Activated T-helper 2 cell treated with anti-CD3 and anti-CD28 coated beads, Interferon-gamma antibody, Interleukin-2, Interleukin-4, amounts not matched to agents 10 μg/mL and 5 μg/mL and 100 μg/mL, durations not matched to agents 14 hours and 24 hours and 36 hours (primary cell): ENCODE measurements at places on chromosomes 13 and 19. TPM values are rescaled to one million over a fixed set of nuclear protein-coding genes. Genes with fewer than 3 reads are reported as not detected.

DNA sequence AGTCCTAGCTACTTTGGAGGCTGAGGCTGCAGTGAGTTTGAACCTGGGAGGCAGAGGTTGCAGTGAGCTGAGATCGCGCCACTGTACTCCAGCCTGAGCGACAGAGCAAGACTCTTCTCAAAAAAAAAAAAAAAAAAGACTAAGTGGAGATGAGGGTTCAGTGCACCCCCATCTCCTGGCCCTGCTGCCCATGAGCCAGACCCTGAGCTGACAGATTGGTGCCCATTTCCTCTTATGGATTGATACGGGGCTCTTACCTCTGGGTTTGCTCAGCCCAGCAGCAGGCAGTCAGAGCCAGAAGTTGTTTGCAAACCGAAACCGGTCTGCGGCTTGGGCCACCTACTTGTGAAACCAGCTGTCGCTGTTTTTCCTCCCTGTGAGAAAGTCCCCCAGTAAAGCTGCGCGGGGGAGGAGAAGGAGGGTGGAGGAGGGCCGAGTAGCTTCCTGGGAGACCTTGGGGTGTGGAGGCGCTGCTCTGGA lies 36.9 kb downstream of the ARRDC2 start:
- H3K36me3 ChIP-seq: no peaks in the 10 kb centered on the region
- peak overlapping the region; percentile 61 for H3K4me3 ChIP-seq
- peaks cover 32% of the 10 kb centered on the region for H3K4me1 ChIP-seq
- H3K27me3 ChIP-seq: peaks cover 2% of the 10 kb centered on the region

CEACAM8 gene
- not detected in 2 replicates for total RNA-seq

GRCh38 chr13:73268306-73268705 lies 209.5 kb downstream of the KLF5 start:
- no peak for DNase-seq
- peaks cover 2% of the 10 kb centered on the region for H3K27me3 ChIP-seq
- H3K36me3 ChIP-seq: peaks cover 6% of the 10 kb centered on the region
- no peak overlapping the region for H3K4me3 ChIP-seq
- no peak overlapping the region for H3K27ac ChIP-seq

MBD3L3 gene
- total RNA-seq: not detected in 2 replicates

DNA sequence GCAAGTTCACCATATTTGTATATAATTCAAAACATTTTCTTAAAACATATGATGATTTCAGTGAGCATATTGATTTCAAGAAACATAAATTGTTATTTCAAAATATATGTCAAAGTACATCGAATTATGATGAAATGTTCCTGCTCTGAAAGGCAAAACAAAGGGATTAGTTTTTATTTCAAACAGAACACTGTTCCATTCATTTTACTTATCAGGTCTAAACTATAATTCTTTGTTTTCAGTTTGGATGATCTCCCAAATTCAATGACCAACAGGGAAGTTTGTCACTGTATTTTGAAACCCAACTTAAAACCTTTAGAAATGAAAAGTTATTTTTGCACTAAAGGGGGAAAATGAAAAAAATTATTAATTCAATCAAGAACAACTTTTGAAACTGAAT lies 610.2 kb downstream of the SLITRK1 start:
- H3K27ac ChIP-seq: no peak overlapping the region
- no peak overlapping the region for H3K4me3 ChIP-seq
- no peaks in the 10 kb centered on the region for H3K4me1 ChIP-seq
- H3K27me3 ChIP-seq: no peaks in the 10 kb centered on the region
- no peaks in the 10 kb centered on the region for H3K36me3 ChIP-seq

- DNase-seq: no peak
- no peaks in the 10 kb centered on the region for H3K27me3 ChIP-seq
- no peaks in the 10 kb centered on the region for H3K4me1 ChIP-seq
- no peak overlapping the region for H3K4me3 ChIP-seq
- no peaks in the 10 kb centered on the region for H3K36me3 ChIP-seq
- no peak overlapping the region for H3K27ac ChIP-seq
Observed at GRCh38 chr13:106462710-106463109, 72.8 kb downstream of the EFNB2 start.

SYCN gene
- total RNA-seq: not detected in 2 replicates

- H3K4me1 ChIP-seq: no peaks in the 10 kb centered on the region
- H3K36me3 ChIP-seq: no peaks in the 10 kb centered on the region
- no peak overlapping the region for H3K4me3 ChIP-seq
- no peak for DNase-seq
- no peaks in the 10 kb centered on the region for H3K27me3 ChIP-seq
Observed at GRCh38 chr13:71626421-71627117, 240.4 kb downstream of the DACH1 start.

DNA sequence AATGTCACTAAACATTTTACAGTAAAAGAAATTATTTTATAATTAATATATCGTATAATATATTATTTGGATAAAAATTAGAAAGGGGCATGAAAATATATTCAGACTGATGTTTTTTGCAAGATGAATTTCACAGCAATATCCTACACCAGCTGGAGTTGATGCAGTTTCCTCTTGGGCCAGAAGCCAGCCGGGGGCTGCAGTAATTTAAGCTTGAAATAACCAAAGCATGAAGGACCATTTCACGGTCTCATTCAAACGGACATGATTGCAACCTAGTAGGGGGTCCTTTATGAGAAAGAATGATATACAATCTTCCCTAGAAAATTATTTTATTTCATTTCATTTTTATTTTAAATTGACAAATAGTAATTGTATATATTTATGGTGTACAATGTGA lies 797.2 kb upstream of the PCDH9 start:
- DNase-seq: no peak
- no peak overlapping the region for H3K4me3 ChIP-seq
- H3K27me3 ChIP-seq: no peaks in the 10 kb centered on the region
- H3K27ac ChIP-seq: no peak overlapping the region
- no peaks in the 10 kb centered on the region for H3K36me3 ChIP-seq
- no peaks in the 10 kb centered on the region for H3K4me1 ChIP-seq

ZNF497 gene
- total RNA-seq: 0.76 and 2.2 TPM in 2 replicates

DNA sequence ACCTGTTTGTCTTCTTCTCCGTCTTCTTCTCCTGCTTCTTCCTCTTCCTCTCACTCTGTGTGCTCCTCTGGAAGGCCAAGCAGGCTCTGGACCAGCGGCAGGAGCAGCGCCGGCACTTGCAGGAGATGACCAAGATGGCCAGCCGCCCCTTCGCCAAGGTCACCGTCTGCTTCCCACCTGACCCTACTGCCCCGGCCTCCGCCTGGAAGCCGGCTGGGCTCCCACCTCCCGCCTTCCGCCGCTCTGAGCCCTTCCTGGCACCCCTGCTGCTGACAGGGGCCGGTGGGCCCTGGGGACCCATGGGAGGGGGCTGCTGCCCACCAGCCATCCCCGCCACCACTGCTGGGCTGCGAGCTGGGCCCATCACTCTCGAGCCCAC lies 13.9 kb downstream of the CNFN start:
- no peak overlapping the region for H3K4me3 ChIP-seq
- no peaks in the 10 kb centered on the region for H3K36me3 ChIP-seq
- no peak overlapping the region for H3K27ac ChIP-seq
- H3K4me1 ChIP-seq: peaks cover 1% of the 10 kb centered on the region
- no peaks in the 10 kb centered on the region for H3K27me3 ChIP-seq

ACP4 gene
- not detected in 2 replicates for total RNA-seq

ABCC4 gene
- total RNA-seq: 19.3 and 19.6 TPM in 2 replicates

GRCh38 chr13:99154064-99154463 lies 46.6 kb upstream of the UBAC2 start:
- no peak overlapping the region for H3K4me3 ChIP-seq
- no peak for DNase-seq
- no peak overlapping the region for H3K27ac ChIP-seq
- peaks cover 11% of the 10 kb centered on the region for H3K4me1 ChIP-seq
- peaks cover 5% of the 10 kb centered on the region for H3K27me3 ChIP-seq

ADPRHL1 gene
- total RNA-seq: 0.64 TPM in 2 replicates

DNA sequence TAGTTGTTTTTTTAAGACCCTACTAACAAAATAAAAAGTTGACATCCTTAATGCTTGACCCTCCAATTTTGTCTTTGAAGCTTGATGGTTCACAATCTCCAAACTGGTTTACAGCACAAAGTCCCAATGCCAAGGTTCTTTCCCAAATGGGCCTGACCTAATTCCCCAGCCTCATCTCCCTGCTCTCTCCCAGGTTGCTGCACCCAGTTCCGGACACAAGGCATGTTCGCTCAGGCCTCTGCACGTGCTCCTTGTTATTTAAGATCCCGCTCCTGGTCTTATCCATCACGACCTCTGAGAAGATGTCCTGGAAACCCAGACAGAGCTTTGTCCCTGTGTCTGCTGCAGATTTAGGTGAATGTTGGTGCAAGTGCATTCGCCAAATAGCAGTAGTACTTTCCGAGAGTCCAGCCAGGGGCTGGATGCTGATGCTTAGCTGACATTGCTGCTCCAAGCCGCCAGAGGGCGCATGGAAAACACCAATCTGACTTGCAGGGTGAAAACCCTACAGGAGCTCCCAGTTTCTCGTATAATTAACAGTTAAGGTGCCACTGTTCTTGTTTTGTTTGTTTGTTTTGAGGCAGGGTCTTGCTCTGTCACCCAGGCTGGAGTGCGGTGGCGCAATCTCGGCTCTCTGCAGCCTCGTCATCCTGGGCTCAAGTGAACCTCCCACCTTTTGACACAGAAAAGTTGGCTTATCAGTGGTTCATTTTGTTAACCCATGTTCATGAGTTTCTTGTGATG lies 18.5 kb downstream of the LYPD3 start:
- no peaks in the 10 kb centered on the region for H3K27me3 ChIP-seq
- H3K4me1 ChIP-seq: peaks cover 16% of the 10 kb centered on the region
- no peak overlapping the region for H3K4me3 ChIP-seq
- peak; percentile 67 for DNase-seq
- H3K27ac ChIP-seq: no peak overlapping the region
- no peaks in the 10 kb centered on the region for H3K36me3 ChIP-seq

JAK3 gene
- 212 and 221 TPM in 2 replicates for total RNA-seq

DNA sequence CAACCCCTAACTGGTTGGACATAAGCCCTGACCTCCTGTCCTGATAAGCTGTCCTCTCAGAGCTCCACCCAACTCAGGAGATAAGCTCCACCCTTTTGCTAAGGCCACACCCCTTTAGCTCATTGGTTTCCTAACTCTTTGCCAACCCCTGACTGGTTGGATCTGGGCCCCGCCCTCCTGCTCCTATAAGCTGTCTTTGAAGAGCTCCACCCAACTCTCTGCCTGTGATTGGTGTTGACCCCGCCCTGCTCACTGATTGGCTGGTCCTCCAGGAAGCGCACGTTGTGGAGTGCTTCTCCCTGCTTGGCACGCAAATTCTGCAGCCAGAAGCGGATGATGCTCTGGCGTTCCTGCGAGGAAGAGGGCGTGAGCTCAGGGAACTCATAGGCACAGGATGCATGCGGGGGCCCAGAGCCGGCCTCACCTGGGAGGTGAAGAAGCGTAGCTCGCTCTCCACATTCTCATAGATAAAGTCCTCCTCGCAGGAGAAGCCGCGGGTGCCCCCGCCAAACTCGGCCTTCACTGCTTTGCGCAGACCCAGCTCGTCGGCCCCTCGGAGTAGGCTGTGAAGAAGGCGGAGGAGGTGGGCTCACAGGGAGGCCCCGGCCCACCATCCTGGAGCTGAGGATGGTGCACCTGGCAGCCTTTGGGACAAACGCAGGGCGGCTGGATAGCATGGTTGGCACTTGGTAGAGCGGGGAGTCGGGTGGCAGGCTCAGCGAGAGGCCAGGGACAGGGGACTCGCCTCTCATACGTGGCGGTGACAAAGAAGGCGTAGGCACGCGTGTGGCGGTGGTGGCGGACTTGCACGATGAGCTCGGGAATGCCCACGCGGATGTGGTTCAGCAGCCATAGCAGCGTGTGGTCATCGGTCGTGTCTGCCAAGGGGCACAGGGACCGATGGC lies 1.7 kb downstream of the ANO8 start:
- peaks cover 9% of the 10 kb centered on the region for H3K27me3 ChIP-seq
- H3K4me1 ChIP-seq: peaks cover 15% of the 10 kb centered on the region
- H3K4me3 ChIP-seq: peak overlapping the region; percentile 47
- peaks cover 16% of the 10 kb centered on the region for H3K36me3 ChIP-seq

DIAPH3 gene
- 30.1 and 30.8 TPM in 2 replicates for total RNA-seq

GRCh38 chr19:876780-877314 lies 16.1 kb downstream of the MED16 start:
- no peak overlapping the region for H3K4me3 ChIP-seq
- peaks cover 12% of the 10 kb centered on the region for H3K36me3 ChIP-seq
- H3K27ac ChIP-seq: no peak overlapping the region
- H3K27me3 ChIP-seq: no peaks in the 10 kb centered on the region
- DNase-seq: no peak

- H3K4me3 ChIP-seq: no peak overlapping the region
- H3K4me1 ChIP-seq: peaks cover 16% of the 10 kb centered on the region
- H3K27me3 ChIP-seq: no peaks in the 10 kb centered on the region
- no peak overlapping the region for H3K27ac ChIP-seq
- peaks cover 58% of the 10 kb centered on the region for H3K36me3 ChIP-seq
- no peak for DNase-seq
Observed at GRCh38 chr13:30360586-30360985, 53.2 kb upstream of the KATNAL1 start.

- H3K27me3 ChIP-seq: peaks cover 3% of the 10 kb centered on the region
- peak overlapping the region; percentile 79 for H3K27ac ChIP-seq
- H3K36me3 ChIP-seq: peaks cover 28% of the 10 kb centered on the region
- peaks cover 13% of the 10 kb centered on the region for H3K4me1 ChIP-seq
Observed at GRCh38 chr19:2475018-2475701, 767 bp upstream of the GADD45B start.

URAD gene
- not detected in 2 replicates for total RNA-seq

CBLC gene
- not detected in 2 replicates for total RNA-seq

PEG3 gene
- not detected in 2 replicates for total RNA-seq

GRCh38 chr13:39601636-39602035 lies 1.4 kb downstream of the LHFPL6 start:
- peak overlapping the region; percentile 78 for H3K4me3 ChIP-seq

ZNF730 gene
- 0.37 and 0.67 TPM in 2 replicates for total RNA-seq

GRCh38 chr13:58992478-58993042 lies 1171.2 kb downstream of the DIAPH3 start:
- H3K27me3 ChIP-seq: no peaks in the 10 kb centered on the region
- H3K4me3 ChIP-seq: no peak overlapping the region
- H3K4me1 ChIP-seq: no peaks in the 10 kb centered on the region
- H3K36me3 ChIP-seq: no peaks in the 10 kb centered on the region

- no peaks in the 10 kb centered on the region for H3K4me1 ChIP-seq
- no peaks in the 10 kb centered on the region for H3K36me3 ChIP-seq
- no peak for DNase-seq
- H3K27ac ChIP-seq: no peak overlapping the region
- H3K27me3 ChIP-seq: peaks cover 23% of the 10 kb centered on the region
Observed at GRCh38 chr13:99922631-99923404, 48.7 kb downstream of the ZIC5 start.

SHISA2 gene
- total RNA-seq: 0.07 and 0.14 TPM in 2 replicates

- no peak overlapping the region for H3K4me3 ChIP-seq
- H3K4me1 ChIP-seq: peaks cover 1% of the 10 kb centered on the region
- peaks cover 3% of the 10 kb centered on the region for H3K36me3 ChIP-seq
Observed at GRCh38 chr19:43607238-43608205, 4.4 kb upstream of the SRRM5 start.

SIGLEC9 gene
- total RNA-seq: 0.18 TPM in 1 of 2 replicates, not detected in the other

- no peaks in the 10 kb centered on the region for H3K36me3 ChIP-seq
- DNase-seq: peak; percentile 8
- H3K4me1 ChIP-seq: peaks cover 16% of the 10 kb centered on the region
Observed at GRCh38 chr13:33285420-33286124, at the start of gene STARD13. Gene STARD13, minus strand, starts transcription at chr13:33285755. Its CDS starts 117 bp downstream, at chr13:33285638.

LRG1 gene
- total RNA-seq: 0.18 and 0.37 TPM in 2 replicates

- peaks cover 17% of the 10 kb centered on the region for H3K4me1 ChIP-seq
- DNase-seq: no peak
- peaks cover 18% of the 10 kb centered on the region for H3K36me3 ChIP-seq
- H3K27ac ChIP-seq: peak overlapping the region; percentile 78
Observed at GRCh38 chr19:40663695-40664692, 26.5 kb downstream of the NUMBL start.
